ENCODE measurements at places on chromosomes 5 and 9.

DNA sequence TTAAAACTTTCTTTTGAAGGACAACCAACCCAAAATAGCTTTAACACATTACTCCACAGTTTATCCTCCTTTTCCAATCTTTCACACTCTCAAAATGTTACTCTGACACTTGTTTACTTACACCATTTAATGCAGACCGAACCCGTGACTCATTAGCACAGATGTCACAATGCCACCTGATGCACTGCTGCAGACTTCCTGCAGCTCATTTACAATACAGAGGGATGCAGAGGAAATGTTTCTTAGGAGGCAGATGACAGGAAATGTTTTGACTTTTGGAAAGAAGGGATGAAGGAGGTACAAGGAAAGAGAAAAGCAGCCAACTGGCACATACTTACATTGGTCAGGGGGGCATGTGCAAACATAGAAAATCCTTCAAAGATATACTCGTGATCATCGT is 39.0 kb downstream of the DROSHA start:
- DNase-seq: no peak

GRCh38 chr5:22938362-22938761 is 85.2 kb upstream of the CDH12 start:
- DNase-seq: no peak

GRCh38 chr9:131404987-131405386 is 11.1 kb downstream of the PRRC2B start:
- no peak for DNase-seq

DNA sequence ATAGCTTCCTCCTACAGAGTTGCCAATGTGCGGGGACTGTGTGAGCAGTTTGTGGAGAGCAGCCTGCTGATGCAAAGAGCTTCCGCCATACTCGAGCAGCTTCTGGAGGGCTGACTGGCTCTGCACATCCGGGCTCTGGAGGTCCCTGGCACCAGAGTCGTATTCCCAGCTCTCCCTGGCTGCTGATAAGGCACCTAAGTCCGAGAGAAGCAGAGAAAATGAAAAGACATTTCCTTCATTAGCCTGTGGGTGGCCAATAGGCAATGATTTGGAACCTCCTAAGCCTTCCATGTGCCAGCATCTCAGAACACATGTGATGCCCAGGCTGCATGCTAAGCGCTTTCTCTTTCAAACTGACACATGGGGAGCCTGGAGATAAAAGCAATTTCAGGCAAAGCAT is 94.3 kb downstream of the TSSK1B start:
- no peak for DNase-seq

DNA sequence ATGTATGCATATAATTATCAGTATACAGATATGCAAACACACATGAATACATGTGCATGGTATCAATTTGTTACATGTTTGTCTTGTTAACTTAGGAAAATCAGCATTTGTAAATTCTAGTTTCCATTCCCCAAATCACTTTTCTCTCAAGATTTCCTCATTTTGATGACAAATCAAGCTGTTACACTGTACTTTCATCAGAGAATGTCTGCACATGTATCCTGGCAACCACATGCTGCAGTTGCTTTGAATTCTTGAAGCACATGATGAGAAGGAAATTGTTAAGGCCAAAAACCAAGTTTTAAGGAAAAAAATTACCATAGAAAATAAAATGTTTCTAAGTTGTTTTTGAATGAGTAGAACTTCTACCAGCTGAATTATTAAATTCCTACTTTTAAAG is 1834.5 kb downstream of the EFNA5 start:
- no peak for DNase-seq

GRCh38 chr9:86645303-86645702 is 291.1 kb upstream of the TUT7 start:
- no peak for DNase-seq

DNA sequence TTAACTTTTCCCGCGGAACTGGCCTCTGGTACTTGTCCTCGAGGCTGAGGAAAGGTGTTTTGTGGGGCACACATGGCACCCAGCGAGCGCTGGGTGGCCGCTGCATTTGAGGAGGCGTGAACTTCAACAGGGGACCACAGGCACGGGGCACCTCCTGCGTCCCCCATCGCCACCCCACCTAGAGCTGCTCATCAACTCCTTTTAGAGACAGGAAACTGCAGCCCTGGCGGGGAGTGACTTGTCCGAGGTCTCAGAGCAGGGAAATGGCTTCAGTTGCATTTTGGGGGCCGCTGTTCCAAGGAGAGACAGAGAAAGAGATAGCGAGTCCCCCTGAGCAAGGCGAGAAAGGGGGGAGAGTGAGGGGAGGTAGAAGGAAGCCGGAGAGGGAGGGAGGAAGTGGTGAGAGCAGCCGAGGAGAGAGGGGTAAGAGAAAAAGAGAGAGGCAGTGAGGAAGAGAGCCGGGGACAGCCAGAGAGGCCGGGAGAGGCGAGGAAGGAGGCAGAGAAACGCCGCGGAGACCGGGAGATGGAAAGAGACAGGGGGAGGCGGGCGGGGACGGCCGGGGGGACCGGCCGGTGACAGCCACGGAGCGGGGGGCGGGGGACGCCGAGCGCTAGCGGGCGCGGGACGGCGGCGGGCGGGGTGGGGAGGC is 12.5 kb upstream of the LHX2 start:
- DNase-seq: no peak

DNA sequence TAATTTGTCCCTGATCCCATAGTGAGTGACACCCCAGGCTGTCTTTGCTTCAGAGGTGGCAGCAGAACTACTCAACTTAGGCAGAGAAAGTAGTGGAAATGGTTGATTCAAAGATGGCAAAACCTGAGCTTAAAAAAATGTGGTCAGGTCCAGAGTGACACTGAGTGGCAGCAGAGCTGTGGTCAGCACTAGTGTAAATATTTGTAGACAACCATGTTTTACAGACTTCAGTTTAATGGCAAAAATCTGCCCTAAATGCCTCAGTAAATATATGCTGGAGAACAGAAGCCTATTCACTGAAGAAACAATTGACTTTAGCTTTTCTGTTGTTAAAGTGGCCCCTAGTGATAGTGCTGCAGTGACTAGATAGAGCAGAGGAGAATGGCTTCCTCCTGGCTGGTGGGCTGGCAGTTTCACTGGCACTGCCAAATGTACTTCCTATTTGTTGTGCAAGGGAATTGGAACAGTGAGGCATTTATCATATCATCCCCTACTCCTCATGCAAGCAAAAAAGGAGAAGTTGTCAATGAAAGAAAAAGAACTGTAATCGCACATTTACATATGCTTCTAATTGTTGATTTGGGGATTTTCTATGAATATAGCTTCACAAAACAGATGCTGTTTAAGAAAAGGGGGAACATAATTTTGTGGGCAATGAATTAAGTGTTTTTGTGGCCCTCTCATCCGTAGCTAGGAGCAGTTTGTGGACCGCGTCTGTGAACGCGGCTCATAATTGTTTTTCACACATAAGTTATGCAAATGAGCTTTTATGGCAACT is 12.0 kb downstream of the PBX3 start:
- DNase-seq: peak; percentile 61

DNA sequence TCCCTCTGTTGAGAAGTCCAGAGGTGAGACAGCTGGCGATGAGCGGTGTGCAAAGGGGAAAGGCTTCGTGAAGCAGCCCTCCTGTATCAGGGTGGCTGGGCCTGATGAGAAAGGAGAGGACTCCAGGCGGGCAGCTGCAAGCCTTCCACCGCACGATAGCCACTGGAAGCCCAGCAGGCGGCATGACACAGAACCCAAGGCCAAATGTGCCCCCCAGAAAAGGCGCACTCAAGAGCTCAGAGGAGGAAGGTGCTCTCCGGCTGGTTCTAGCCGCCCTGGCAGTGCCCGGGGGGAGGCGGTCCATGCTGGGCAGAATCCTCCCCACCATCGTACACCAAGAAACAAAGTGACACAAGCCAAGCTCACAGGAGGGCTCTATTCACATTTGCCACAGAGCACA is 60.3 kb downstream of the TEX10 start:
- no peak for DNase-seq

GRCh38 chr5:148847456-148847855 is 21.0 kb downstream of the ADRB2 start:
- no peak for DNase-seq

DNA sequence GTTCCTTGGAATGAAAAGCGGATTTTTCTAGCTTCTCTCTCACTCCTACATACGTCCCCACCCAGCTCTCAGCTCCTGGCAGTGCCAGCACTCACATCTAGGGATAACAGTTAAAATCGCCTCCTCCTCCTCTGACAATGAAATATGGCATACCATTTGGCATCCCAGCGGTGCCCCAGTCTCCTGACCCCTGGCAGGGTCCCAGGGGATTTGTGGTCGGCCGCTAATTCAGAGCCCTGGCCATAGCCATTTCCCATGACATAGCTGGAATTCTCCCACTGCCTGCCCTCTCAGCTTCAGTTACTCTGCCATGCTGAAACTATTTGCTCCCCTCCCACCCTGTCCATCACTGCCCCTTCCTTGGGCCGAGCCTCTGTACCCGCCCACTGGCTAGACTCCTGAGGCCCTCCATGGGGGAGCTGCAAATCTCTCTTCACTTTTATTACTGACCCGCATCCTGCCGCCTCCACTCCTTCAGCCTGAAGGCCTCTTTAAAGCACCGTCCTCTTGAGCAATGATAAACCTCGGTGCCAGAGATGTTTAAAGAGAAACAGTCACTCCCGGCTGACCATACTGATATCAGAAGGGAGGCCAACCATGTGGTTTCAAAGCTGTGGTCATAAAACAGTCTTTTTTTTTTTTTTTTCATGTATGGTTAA is 139.8 kb downstream of the SLIT3 start:
- peak; percentile 2 for DNase-seq
